ENCODE measurements at places on chromosomes 12 and 14.

DNA sequence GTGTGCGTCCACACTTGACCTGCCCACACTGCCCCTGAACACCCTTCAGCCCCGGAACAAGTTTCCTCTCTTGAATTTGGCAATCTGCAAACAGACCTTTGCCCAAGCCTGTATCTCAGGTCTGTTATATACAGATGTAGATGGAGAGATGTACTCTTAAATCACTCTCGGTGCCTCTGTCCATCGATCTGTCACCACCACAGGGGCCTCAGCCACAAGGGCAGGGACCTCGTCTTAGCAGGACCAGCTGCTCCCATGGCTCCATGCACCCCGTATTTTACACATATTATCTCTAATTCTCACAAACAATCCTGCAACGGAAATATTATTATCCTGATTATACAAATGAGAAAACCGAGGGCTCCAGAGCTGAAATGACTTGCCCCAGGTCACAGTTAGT is 313.4 kb downstream of the BCL11B start:
- no peak for DNase-seq

DNA sequence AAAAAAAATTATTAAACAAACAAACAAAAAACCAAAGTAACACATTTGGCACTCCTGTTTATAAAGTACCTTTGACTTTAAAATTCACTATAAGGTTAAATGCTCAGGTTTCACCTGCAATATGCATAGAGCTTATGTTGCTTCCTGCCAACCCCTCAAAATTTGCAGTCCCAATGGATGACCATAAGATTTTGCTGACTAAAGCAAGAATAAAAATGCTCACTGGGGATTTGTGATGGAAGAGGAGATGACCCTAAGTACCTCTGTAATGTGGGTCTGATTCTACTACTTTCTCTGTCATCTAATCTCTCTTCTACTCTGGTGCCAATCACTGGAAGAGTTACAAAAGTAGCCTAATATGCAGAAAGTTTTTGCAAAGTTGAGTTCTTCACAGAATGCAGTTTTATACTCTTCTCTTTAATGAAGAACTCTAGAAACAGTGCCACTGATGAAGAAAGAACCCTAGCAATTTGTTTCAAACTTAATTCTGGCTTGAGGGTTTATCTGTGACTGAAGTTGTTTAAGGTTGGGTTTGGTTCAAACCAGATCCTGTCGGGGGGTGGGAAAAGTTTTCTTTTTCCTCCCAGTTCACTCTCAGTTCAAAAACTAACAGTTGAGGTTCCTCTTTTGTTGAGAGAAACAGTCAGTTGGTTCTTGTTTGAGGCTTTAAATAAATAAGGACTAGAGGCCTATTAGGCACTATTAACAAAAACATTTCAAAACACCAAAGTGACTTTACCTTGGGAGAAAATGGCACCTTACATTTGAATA is 10.9 kb downstream of the WASHC3 start:
- no peak for DNase-seq

DNA sequence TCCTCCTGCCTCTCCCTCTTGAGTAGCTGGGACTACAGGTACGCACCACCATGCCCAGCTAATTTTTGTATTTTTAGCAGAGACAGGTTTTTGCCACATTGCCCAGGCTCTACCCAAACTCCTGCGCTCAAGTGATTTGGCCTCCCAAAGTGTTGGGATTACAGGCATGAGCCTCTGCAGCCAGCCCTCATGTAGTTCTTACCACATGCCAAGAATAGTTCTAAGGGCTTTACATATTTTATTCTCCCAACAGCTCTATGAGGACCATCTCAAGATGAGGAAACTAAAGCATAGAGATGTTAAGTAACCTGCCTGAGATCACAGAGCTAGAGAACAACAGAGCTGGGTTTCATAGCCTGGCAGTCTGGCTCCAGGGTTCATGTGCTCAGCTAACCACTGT is 37.9 kb upstream of the ALDH2 start:
- no peak for DNase-seq

GRCh38 chr14:94748667-94749347 is 21.1 kb downstream of the GSC start:
- DNase-seq: peak; percentile 73

- DNase-seq: no peak
Measured at GRCh38 chr12:28527631-28528249, 337.5 kb downstream of the CCDC91 start.

GRCh38 chr12:23884909-23885308 is 64.6 kb downstream of the SOX5 start:
- DNase-seq: no peak

GRCh38 chr14:43983721-43984120 is 523.4 kb downstream of the FSCB start:
- no peak for DNase-seq

- no peak for DNase-seq
Measured at GRCh38 chr12:21884936-21885335, 56.3 kb downstream of the ABCC9 start.

DNA sequence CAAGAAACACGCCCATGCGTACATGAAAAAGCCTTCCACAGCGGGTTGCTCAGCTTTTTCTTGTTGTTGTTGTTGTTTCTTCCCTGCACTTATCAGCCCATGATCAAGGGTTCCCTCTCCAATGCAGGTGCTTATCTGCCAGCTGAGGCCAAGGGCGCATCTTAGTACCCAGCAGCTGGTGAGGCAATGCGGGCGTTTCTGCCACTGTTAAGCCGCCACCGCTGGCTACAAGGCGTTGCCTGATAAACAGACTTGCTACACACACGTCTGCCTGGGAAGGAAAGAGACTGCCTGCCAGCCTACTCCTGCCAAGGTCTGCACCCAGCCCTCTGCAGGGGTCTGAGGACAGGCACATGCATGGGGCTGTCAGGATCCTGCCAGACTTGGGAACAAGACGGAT is 345.9 kb downstream of the BCL11B start:
- no peak for DNase-seq
